Right kidney (tissue), 9 donors: ENCODE measurements at places on chromosomes 7 and 10.

DNA sequence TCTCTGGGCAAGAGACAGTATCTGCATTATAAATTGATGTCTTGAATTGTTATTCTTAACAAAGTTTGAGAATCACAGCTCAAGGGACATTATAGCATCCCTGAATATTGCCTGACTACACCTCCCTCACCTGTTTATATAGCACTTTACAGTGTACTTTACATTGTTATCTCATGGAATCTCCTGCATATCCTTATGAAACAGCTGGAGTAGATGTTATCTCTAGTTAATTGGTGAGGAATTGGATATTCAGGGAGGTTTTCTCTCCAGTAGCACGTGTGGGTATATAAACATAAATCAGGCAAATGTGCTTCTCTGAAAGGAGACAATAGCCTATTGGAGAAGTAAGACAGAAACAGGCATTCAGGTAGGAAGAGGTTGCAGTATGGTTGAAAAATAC lies 117.2 kb downstream of the SRI start:
- DNase-seq: no peak

DNA sequence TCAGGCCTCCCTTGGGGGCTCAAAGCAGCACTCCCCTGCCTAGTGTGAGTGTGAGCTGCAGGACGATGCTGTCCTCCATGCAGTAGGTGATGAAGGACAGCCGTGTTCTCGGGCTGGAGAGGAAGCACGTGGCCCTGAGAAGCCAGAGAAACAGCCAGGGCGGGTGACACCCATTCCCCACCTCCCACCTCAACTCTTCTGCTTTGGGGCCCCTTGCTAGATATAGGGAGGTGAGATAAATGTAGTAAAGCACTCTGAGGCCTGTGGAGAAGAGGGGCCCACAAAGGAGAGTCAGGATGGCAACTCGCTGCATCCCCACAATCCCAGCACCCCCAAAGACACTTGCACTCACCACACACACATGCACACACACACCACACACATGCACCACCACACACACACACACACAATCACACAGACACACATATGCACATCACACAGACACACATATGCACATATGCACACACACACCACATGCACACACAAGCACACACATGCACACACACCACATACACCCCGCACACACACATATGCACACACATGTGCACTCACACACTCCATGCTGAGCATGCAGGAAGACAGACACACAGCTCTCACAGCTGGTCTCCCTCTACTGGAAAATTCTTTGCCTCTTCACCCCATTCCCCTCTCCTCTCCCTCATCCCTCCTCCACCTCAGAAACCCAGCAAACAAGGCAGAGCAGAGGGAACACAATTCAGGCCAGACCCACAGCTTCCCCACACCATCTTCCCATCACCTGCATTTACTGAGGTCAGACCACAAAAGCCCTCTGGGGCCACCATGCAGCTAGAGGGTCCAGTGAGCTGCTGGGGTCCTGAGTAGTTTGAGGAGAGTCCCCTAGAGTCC lies 30.5 kb downstream of the ANXA8 start:
- no peak for DNase-seq

- no peak for DNase-seq
Measured at GRCh38 chr7:36198854-36199266, 45.8 kb downstream of the EEPD1 start.

DNA sequence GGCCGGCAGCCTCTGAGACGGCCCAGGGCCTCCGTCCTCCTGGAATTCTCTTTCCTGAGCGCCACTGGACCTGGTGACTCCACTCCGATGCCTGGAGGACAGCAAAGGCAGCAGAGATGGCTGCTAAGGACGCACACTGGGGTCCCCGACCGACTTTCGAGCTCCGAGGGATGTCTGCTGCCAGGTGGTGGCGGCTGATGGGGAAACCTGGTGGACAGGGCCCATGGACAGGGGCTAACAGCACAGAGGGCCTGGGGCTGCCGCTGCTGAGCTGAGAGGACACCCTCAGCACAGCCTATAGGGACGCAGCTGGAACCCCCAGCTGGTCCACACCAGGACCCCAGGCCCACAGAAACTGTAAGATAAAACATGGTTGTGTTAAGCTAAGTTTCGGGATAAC lies 366.3 kb downstream of the DNAJB6 start:
- no peak for DNase-seq

- DNase-seq: no peak
Measured at GRCh38 chr7:28704706-28705105, 253.4 kb downstream of the TRIL start.

GRCh38 chr10:11210211-11210922 lies 192.7 kb downstream of the CELF2 start:
- DNase-seq: no peak

DNA sequence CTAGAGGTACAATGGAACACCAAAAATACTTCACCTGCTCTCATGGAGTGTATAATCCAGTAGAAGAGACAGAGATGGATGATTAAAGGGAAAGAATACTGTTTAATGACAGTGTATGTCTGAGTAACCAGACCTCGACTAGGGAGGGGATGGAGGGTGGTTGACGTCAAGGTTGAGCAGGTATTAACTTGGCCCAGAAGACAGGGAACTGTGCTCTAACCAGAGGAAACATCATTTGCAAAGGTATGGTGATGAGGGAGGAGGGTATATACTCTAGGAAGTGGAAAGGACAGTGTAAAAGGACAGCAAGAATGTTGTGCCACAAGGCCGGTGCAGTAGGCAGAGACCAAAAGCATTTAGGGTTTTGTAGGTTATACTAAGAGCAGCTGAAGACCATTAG lies 2.9 kb downstream of the MIOS start:
- no peak for DNase-seq

DNA sequence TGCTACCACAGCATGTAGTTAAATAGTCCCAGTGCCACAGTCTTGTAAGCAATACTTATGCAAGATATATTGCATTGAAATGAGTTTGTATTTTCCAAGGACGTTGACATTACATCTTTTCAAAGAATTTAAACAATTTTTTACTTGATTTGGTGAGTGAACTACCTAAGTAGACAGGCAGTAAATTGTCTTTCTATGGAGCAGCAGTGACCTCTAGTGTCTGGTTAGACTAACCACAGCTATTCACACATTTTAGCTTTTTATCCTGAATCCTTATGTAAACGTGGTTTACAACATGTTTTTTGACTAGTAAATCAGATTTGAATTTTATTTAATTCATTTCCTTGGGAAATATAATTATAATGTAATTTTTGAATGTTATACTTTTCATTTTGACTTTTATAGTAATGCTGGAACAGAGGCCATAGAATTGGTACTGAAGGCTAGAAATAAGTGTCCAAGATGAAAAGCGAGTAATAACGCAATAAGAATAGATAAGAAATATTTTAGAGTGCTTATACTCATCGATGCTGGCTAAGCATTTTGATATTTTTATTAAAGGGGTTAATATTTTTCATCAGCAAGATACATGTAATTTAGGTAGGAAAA lies 5.6 kb downstream of the LRRTM3 start:
- peak; percentile 20 for DNase-seq

DNA sequence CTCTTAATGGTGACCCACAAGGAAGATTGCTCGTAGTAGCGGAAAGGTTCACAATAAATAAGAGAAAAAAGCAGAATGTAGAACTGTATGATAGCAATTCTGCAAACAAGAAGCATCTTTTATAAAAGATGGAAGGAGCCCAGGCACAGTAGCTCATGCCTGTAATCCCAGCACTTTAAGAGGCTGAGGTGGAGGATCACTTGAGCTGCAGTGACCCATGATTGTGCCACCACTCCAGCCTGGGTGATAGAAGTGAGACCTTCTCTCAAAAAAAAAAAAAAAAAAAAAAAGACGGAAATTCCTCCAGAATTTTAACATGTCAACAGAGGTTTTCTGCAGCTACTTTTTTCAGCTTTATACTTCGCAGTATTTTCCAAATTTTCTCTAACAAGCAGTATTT lies 13.2 kb downstream of the GATAD1 start:
- DNase-seq: no peak

DNA sequence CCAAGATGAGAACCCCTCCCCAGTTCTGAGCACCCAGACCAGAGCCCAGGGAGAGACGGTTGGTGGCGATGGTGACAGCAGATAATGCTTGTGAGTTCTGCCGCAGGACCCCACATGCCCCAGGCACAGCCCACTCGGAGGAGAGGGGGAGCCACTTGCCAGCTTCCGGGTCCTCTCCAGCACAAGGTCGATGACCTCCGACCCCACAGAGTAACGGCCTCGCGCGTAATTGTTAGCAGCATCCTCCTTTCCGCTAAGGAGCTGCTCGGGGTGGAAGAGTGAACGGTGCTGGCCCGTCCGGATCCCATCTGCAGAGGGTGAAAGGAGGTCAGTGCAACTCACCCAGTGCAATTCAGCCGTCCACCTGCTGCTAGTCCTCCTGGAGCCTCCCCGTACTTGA lies 9.5 kb downstream of the TUBAL3 start:
- DNase-seq: no peak

GRCh38 chr10:964321-964987 lies 23.8 kb upstream of the GTPBP4 start:
- no peak for DNase-seq

DNA sequence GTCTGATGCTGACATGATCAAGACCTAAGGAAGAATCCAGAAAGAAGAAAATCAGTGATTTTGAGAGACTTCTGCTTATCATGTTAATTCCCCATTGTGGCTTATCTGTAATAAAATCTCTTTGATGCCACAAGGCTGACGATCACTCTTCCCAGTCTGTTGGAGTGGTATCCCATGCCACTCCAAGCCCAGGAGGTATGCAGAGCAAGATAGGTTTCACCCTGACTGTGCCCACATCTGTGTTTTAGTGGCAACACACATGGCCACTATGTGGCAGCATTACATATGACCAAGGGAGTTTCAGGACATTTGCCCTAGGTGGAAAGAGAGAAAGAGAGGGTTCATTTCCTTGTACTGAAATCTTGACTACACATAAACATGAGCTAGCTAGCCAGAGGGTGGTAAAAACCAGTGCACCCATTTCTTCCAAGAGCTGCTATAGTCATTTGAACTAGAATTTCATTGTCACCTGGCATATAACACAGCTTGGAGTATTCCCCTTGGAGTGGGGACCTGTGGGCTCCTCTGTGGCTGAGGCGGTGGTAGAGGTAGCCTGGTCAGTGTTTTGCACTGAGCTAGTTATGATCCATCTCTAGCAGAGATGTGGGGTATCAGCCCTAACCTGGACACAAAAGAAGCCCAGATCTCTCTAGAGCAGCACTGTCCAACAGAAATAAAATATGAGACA lies 20.8 kb downstream of the LAMB4 start:
- DNase-seq: peak; percentile 9

GRCh38 chr10:129509835-129510234 lies 42.8 kb downstream of the MGMT start:
- DNase-seq: no peak

GRCh38 chr10:63822496-63822895 lies 301.3 kb downstream of the REEP3 start:
- no peak for DNase-seq

DNA sequence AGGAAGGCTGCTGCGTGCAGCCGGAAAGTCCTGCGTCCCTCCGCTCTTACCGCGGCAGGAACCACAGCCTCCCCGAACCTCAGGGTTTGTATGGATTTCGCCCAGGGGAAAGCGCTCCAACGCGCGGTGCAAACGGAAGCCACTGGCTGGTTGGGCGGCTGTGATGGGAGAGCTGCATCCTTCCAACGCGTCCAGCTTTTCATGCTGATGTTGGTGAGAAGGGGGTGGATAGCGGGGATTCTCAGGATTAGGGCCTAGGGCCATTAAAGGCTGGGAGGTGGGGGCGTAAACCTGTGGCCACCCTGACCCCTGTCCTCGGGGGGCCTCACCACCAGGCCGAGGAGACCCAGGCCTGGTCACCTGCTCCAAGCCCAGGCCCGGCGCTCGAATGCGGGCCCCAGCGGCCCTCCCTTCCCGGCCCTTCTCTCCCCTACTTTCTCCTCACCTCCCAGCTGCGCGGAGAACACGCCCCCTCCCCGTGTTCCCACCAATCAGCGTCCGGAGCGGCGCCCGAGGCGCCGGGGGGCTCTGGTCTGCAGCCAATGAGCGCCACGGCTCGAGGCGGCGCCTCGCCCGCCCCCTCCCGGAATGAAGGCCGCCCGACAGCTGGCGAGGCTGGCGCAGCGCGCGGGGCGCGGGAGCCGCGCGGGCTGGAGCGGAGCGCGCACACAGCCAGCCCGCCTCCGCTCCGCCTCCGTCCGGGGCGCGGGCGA lies 458 bp upstream of the NANOS1 start:
- DNase-seq: peak; percentile 89

DNA sequence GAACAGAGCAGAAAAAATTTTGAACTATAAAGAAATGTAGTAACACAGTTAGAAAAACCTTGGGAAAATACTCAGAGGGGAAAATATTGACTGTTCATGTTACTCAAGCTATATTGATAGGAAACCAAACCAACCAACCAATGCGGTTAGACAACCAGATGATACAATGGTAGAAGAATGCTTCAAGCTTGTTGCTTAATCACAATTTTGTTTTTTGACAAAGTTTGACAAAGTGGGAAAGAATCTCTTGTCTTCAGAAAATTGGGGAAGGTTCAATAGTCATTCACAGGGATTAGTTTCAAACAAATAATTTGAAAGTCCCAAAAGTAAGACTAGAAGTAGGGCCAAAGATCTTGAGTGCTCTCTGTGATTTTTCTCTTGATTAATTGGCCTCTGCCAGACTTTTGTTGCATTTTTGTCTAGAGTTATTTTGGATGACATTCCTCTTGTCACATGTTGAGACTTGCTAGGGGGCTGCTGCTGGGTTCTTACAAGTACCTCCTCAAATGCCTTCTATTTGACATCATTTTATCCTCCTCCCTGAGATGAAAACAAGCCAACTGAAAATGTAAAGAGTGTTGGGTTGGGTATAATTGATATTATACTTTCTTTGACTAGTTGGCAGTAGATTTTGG lies 233.1 kb upstream of the PHYHIPL start:
- DNase-seq: no peak

DNA sequence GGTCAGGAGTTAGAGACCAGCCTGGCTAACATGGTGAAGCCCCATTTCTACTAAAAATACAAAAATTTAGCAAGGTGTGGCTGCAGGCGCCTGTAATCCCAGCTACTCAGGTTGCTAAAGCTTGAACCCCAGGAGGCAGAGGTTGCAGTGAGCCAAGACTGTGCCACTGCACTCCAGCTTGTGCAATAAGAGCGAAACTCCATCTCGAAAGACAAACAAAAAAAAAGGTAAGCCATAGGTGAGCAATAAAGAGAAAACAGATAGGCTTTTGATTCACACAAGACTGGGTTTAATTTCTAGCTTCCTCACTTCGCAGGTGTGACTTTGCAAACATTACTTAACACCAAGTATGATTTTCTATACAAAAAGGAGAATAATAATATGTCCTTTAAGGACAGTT lies 72.3 kb upstream of the ACBD5 start:
- no peak for DNase-seq

DNA sequence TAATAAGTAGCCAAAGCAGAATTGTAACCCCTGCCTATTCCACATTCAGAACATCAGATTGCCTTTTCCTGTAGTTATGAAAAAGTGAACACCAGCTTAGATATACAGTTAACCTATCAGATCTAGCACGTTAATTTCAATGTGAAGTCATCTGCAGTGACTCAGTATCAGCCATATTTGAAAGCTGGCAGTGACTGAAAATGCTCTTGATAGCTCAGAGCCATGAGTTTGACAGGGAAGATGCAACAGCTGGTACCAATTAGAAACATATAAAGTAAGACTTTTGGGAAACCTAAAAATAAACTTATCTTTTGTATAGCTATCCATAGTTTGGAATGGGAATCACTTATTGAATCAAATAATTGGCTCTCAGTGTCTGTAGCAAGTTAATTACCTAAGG lies 284.1 kb upstream of the NPSR1 start:
- DNase-seq: no peak

GRCh38 chr7:79011921-79012320 lies 441.5 kb downstream of the MAGI2 start:
- DNase-seq: no peak

- DNase-seq: no peak
Measured at GRCh38 chr7:151999424-152000090, 25.9 kb upstream of the GALNT11 start.
